ENCODE measurements at places on chromosomes 6 and 20.

- DNase-seq = no peak
Measured at GRCh38 chr6:63721181-63721580, 85.6 kb downstream of the PHF3 start.

DNA sequence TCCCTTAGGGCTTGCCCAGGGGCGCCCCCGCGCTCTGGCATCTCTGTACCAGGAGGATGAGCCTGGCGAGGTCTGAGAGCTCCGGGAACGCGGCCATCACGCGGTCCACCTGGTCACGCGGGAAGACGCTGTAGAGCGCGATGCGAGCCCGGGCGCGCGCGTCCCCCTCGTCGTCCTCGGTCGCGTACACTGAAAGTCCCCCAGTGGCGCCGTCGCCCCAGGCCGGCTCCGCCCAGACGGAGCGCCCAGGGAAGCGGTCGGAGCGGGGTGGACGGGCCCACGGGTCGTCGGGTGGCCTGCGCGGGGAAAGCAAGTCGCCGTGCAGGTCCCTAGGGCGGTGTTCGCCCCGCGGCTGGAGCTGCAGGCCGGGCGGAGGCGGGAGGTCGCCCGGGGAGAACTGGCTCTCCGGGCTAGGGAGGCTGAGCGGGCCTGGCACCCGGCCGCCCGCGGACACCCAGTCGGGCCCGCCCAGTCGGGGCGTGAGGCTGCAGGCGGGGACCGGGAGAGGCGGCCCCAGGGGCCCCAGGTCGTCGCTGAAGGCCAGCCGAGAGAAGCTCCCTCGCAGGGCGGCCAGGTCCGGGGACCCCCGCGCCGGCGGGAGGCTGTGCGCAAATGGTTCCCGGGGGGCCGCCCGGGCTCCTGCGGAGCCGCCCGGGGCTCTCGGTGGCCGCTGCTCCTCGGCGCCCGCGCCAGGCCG lies 34.0 kb downstream of the ZC3H12D start:
- DNase-seq = peak; percentile 38

DNA sequence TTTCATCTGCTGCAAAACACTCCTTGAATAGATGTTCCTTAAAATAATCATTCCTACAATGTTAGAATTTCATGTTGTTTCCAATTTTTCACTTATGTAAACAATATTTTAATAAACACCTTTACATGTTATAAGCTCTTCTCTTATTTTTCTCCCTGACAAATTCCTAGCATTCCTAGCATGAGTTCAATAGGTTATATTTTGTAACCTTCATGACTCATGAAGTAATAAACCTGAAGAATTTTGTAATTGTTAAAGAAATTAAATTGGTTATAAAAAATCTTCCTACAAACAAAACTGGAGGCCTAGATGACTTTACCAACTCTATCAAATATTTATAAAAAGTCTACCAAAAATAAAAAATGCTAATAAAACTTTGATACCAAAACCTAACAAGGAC lies 66.3 kb downstream of the NT5E start:
- DNase-seq = no peak

GRCh38 chr6:36735110-36736071 lies 37.8 kb downstream of the RAB44 start:
- DNase-seq = peak; percentile 87

DNA sequence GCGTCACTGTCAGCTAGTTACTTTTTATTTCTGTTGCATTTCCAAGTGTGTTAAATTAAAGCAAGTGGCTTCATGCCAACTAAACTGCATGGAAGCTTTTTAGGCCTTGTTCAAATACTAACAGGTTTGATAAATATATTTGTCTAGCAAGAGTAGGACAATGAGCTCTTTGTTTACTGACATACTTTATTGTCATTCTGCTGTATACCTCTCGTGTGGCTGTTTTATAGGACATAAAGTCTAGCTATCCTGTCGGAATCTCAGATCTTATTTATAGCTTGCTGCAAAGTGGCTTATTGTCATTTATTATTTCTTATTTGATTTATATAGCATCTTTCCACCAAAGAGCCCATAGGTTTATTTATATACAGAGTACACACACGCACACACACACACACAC lies 711.1 kb downstream of the KIF16B start:
- no peak for DNase-seq

GRCh38 chr6:44674226-44675155 lies 287.0 kb downstream of the CDC5L start:
- no peak for DNase-seq

DNA sequence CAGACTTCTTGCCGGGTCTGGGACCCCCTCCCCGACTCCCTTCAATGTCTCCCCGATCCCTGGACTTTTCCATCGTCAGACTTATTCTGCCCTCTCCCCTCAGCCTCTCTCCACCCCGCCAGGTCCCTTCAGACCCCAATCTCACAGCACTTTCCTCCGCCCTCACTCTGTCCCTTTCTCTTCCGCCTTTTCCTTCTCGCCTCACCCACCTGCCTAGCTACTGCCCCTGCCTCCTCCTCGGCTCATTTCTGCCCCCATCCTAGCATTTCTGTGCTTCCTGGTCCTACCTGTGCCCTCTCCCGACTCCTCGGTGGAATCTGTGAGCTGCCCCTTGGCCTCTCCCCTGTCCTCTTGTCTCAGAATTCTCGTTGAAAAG lies 616 bp downstream of the CHMP4B start:
- no peak for DNase-seq

DNA sequence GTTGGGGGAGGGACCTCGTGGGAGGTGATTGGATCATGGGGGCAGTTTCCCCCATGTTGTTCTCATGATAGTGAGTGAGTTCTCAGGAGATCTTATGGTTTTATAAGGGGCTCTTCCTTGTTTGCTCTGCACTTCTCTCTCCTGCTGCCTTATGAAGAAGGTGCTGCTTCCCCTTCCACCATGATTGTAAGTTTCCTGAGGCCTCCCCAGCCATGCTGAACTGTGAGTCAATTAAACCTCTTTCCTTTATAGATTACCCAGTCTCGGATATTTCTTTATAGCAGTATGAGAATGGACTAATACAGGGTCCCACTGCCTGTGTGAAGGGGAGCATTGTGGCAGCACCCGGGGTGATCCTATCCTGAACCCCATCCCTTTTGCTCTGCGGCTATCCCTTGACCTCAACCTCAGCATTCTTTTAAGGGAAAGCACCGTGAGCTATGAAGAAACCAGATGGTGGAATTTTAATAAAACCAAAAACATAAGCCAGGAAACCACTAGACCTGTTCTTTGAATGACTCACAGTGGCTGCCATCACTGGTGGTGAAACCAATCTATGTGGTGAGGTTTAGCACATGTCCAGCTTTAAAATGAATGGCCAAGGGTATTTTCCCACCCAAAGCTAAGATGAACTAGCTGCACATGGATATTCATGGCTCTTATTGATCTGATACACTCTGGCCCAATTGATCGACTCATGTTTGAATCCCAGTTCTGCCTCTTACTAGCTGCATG lies 62.2 kb downstream of the ZDHHC14 start:
- no peak for DNase-seq

DNA sequence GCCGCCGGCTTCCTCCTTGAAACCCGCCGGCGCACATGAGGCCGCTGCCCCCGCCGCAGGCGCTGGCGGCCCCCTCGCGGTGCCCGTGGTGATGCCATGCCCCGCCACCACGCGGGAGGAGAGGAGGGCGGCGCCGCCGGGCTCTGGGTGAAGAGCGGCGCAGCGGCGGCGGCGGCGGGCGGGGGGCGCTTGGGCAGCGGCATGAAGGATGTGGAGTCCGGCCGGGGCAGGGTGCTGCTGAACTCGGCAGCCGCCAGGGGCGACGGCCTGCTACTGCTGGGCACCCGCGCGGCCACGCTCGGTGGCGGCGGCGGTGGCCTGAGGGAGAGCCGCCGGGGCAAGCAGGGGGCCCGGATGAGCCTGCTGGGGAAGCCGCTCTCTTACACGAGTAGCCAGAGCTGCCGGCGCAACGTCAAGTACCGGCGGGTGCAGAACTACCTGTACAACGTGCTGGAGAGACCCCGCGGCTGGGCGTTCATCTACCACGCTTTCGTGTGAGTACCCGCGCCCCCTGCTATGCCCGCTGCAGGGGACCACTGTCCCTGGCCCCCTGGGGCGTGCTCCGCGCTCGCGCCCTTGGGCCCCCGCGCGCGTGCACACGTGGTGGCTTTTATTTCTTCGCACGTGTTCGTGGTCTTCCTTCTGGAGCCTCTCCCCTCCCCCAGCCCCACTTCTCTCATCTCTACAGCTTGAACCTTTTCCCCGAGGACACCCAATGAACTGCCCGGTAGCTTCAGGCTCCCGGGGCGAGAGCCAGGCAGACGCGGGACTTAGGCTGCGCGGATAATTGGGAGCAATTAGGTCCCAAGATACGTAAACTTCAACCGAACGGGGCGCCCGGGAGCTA lies 453 bp downstream of the KCNQ5 start:
- no peak for DNase-seq

- no peak for DNase-seq
Measured at GRCh38 chr20:57794600-57795341, 85.0 kb upstream of the PMEPA1 start.

GRCh38 chr6:145714731-145715130 lies 20.6 kb downstream of the EPM2A start:
- no peak for DNase-seq

DNA sequence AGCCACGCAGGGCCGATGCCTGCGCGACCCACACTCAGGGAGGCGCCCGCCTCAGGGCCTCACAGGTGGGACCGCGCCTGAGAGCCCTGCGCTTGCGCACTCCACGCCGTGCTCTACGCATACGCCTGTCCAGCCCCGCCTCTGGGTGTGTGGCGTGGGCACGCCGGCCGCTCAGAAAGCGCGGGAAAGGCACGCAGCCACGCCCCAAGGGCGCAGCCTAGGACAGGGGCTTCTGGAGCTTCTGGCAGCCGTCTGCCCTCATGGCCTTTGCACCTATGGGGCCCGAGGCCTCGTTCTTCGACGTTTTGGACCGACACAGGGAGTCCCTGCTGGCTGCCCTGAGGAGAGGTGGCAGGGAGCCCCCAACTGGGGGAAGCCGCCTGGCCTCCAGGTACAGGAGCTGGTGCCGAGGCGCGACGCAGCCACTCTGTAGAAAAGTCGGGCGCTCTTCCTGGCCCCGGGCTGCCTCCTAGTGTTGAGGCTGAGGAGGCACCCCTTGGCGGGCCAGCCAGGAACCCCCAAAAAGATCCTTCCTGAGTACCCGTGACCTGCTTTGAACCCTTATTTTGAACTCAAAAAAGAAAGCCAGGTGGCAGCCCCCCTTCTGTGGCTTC lies at the start of gene SPO11:
SPO11 (plus strand) TSS at position 196 of the 614 bp plus-strand sequence; CDS start at position 261, 65 bp downstream.
- DNase-seq = no peak

DNA sequence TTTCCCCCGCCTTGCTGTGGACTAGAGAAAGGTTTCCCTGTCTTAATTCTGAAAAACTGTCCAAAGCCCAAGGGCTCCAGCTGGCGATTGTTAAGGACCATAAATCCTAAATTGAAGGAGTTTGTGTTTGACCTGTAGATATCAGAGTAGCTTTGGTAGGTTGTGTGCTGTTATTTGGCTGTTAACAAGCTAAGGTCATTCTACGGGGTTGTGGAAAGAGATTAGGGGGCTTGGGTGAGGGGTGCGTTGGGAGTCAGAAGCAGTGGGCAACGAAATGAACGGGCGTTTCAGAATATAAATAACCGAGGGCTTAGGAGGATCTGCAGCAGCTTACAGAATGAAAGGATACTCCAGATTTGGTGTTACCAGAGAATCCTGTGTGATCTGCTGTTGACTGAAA lies 32.6 kb upstream of the BTN3A2 start:
- no peak for DNase-seq

DNA sequence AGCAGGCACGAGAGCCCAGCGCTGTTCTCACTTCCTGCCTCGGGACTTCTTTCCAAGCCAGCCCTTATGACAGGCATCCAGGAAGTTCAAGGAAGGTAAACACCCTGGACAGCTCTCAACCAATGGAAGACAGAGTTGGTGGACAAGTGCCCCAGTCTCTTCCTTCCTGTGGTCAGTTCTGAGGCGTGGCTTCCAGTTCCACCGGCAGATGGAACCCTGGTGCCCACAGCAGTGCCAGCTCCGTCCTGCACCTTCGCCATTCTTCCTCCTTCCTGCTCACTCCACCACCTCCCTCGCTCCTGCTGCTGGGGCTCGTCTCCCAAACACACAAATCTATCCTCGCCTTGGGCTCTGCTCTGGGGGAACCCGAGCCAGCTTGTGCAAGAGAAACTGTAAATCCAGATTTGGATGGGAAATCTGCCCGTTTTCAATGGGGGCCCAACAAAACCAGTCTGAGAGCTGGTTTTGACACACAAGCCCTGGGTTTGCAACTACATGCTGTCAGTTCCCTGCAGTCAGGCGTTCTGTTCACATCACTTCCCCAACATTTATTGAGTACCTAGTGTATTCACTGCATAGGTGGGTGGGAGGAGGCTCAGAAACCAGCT lies 162.7 kb downstream of the GRM4 start:
- no peak for DNase-seq

DNA sequence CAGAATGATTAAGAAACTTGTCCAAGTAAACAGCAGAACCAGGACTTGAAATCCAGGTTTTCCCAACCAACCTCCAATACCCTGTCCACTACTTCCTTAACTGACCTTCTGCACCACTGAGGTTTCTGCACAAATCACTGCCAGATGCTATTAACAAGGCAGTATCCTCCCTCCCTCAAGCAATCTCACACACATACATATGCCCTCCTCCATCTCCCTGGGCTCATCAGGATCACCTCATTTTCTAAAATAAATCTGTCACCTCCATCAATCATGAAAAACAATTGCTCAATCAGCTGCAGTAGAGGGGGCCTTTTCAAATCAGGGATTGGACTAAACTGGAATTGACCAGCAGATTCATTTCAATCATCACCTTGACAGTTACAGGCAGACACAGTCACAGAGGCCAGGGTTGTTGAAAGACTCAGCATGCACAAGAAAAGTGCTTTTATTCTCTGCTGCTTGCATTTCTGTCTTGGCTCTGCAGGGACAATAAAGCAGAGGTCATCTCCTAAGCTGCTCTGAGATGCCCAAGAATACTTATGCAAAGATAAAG lies 539.4 kb downstream of the PTPRT start:
- no peak for DNase-seq

GRCh38 chr6:37867756-37868446 lies 48.4 kb downstream of the ZFAND3 start:
- no peak for DNase-seq

DNA sequence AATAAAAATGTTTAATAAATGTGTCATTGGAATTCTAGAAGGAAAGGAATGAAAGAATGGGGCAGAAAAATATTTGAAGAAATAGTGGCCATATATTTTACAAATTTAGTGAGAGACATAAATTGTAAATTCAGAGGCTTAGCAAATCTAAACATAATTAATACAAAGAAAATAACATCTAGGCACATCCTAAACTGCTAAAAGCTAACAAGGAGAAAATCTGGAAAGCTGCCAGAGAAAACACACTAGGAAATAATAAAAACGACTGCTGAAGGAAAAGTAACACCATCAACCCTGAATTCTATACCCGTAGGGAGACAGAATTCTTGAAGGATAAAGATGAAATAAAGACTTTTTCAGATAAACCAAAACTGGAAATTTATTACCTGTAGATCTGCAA lies 23.8 kb downstream of the CYB5R4 start:
- no peak for DNase-seq

GRCh38 chr6:20770773-20771172 lies 236.5 kb downstream of the CDKAL1 start:
- DNase-seq = no peak
